NCI-H460 (cell line): ENCODE measurements at places on chromosomes 6 and 20. TPM values are rescaled to one million over a fixed set of nuclear protein-coding genes. Genes with fewer than 3 reads are reported as not detected.

The IP6K3 gene
- total RNA-seq: not detected in 2 replicates

The HDGFL1 gene
- not detected in 2 replicates for total RNA-seq

The FLRT3 gene
- 0.69 and 2.5 TPM in 2 replicates for total RNA-seq

The FNDC11 gene
- total RNA-seq: 0.05 TPM in 1 of 2 replicates, not detected in the other

The MDFI gene
- total RNA-seq: 0.52 and 2.1 TPM in 2 replicates

The MYBL2 gene
- total RNA-seq: 25.7 and 26.1 TPM in 2 replicates

The SNX21 gene
- total RNA-seq: 13.1 and 13.3 TPM in 2 replicates

The UNC5CL gene
- 0.10 TPM in 1 of 2 replicates, not detected in the other for total RNA-seq

The LRRC1 gene
- total RNA-seq: 3.2 and 4.2 TPM in 2 replicates

The NSFL1C gene
- total RNA-seq: 32.5 and 48.4 TPM in 2 replicates

The SLC22A7 gene
- not detected in 2 replicates for total RNA-seq

The C6orf132 gene
- not detected in 2 replicates for total RNA-seq

The KHDC1 gene
- 1.5 and 2.8 TPM in 2 replicates for total RNA-seq

The TRIM15 gene
- total RNA-seq: 0.12 TPM in 1 of 2 replicates, not detected in the other

The BTNL2 gene
- not detected in 2 replicates for total RNA-seq

The EDN3 gene
- not detected in 2 replicates for total RNA-seq

The SRSF3 gene
- 217 and 262 TPM in 2 replicates for total RNA-seq
